ENCODE measurements at places on chromosomes 11 and 22.
A peak's percentile ranks its signal among the peaks of the same experiment; 100 is the strongest.

GRCh38 chr11:18066626-18067025 lies 20.6 kb upstream of the TPH1 start:
- no peak for DNase-seq

GRCh38 chr11:129639300-129639699 lies 176.3 kb upstream of the TMEM45B start:
- peak; percentile 33 for DNase-seq

GRCh38 chr11:102318469-102318868 lies 1.2 kb downstream of the BIRC3 start:
- DNase-seq: no peak

GRCh38 chr11:64385945-64386704 lies 27.2 kb downstream of the RPS6KA4 start:
- DNase-seq: peak; percentile 29

DNA sequence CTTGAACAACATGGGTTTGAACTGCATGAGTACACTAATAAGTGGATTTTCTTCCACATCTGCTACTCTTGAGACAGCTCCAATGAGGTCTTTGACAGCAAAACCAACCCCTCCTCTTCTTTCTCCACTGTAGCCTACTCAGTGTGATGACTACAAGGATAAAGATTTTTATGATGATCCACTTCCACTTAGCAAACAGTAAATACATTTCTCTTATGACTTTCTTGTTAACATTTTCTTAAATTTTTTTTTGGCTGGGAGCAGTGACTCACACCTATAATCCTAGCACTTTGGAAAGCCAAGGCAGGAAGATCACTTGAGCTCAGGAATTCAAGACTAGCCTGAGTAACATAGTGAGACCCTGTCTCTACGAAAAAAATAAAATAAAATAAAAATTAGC lies 9.9 kb upstream of the EIF4G2 start:
- DNase-seq: peak; percentile 84

GRCh38 chr11:46295312-46296058 lies 18.0 kb downstream of the CREB3L1 start:
- no peak for DNase-seq

DNA sequence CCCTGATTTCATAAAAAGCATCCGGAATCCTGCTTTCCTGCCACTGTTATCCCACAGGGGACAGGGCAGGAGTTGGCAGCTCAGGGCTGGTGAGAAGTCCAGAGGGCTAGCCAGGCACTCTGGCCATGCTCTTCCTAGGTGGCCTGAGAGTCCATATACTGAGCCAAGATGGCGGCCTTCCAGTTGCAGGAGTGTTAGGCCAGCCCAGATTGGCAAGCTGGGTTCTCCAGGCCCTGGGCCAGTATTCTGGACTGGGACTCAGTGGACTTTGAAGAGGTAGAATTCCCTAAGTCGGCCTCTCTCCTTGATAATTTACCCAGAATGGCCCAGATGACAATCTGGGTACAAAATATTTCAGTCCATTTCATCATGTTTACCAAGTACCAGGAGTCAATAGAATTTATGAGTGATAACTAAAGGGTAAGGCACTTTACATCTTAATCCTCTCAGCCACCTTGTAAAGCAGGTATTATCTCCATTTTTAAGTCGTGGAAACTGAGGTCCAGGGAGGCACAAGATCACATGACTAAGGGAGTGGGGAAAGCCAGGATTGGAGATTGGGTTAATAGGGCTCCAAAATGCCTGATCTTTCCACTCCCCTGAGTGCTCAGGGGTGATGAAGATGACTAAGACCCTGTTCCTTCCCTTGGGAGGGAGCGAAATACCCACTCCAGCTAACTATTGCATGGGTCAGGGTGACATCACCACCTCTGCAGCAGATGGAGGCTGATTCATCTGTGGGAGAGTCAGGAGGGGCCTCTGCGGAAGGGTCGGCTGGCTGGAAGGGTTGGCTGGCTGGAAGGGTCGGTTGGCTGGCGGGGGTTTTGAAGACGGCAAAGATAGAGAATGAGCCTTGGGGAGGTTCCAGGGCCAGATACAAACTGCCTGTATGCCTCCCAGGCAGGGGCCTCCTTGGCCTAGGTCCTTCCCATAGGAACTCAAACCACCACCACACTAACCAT lies 1.2 kb upstream of the MICALL1 start:
- DNase-seq: peak; percentile 91

Data from HS-27A (cell line).